Kidney glomerular epithelial cell (primary cell): ENCODE measurements at places on chromosomes 1 and 21.

DNA sequence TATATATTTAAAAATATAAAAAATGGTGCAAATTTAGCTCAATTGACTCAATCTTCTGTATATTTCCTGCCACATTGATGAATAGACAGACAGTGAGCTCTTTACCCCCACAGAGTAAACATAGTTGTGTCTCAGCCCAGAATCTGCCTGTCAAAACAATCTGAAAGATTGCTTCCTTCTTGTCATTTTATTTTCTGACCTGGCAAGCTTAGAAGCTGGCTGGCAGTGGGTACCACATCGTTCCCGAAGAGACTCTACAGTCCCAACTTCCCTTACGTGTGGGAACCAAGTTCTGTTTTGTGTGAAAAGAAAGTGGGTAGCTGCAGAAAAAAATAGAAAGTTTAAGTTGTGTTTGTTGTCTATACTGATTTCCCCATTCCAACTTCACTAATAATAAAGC, 629.3 kb upstream of the NEGR1 start:
- DNase-seq = no peak

DNA sequence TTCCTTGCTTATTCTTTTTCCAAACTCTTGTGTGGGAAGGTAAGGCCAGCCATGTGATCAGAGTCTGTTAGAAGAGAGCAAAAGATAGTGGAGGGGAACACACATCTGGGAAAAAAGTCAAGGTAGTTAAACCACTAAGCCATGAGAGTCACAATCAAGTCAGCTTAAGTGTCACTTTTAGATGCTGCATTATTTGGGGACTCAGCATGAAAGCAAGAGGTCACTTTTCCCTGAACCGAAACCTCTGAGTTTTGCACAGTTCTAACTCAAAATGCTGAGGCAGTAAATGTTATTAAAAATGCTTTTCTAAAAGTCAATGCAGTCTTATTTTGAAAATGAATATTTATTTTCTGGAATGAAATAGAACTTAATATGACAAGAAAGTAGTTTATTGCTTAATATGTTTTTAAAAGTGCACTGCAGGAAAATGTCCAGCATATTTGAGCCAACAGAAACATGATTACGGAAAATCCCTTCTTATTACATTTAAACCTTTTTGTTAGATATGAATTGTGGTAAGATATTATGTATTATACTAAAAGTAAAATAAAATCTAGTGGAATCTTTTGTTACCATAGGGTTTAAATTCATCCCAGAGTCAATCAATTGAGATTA, 69.3 kb downstream of the RBM11 start:
- no peak for DNase-seq

GRCh38 chr1:46457178-46457577, 32.5 kb upstream of the DMBX1 start:
- no peak for DNase-seq

- DNase-seq = no peak
These were observed 94.6 kb downstream of the ADARB1 start for GRCh38 chr21:45169001-45169400.

GRCh38 chr1:114102136-114102535, 51.5 kb downstream of the SYT6 start:
- no peak for DNase-seq

DNA sequence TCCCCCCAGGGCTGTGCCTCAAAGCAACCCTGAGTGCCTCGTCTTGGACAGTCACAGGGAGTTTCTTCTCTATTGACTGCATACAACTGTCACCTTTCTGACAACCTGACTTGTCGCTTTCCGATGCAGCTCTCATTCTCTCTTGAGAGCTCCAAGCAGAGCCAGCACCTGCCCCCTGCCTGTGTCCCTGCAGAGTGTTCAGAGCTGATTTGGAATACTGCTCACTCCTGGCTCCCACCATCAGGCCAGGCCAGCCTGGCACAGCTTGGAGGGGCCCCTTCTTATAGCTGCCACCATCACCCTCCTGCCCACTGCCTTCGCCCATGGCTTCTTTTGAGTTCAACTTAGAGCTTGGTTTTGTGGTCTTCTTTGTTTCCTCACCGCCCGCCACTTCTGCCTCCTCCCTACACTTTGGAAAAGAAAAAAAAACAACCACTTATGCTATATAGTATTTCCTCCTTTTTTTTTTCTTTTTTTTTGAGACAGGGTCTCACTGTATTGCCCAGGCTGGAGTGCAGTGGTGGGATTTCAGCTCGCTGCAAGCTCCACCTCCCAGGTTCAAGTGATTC, 12.3 kb downstream of the NCF2 start:
- DNase-seq = no peak

- no peak for DNase-seq
These were observed 14.0 kb upstream of the TRIM67 start for GRCh38 chr1:231147896-231148295.

DNA sequence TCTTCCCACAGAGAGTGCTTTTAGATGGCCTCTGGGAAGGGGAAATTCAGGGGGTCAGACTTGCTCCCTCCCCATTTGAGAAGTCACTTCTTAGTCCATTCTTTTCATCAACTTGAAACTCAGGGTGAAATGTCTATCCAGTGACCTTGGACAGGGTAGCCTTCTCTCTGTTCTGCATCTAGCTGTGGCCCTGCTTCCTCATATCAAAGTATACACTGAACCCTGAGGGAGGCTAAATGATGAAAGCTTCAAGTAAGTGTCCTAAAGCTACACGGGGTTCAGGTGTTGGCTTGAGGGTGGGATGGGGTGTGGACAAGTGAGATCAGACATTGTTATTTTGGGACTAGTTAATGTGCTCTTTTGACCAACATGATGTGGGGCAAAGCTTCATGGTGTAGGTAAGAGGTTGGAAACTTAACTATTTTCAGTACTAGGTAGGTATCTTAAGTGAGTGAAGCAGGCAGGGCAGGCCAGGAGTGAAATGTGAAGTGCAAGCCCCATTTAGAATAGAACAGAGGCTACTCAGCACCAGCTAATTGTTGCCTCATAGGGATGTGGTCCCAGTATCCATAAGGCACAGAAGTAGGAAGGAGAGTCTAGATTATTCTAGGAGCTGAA, 41.0 kb downstream of the SLAMF6 start:
- no peak for DNase-seq

DNA sequence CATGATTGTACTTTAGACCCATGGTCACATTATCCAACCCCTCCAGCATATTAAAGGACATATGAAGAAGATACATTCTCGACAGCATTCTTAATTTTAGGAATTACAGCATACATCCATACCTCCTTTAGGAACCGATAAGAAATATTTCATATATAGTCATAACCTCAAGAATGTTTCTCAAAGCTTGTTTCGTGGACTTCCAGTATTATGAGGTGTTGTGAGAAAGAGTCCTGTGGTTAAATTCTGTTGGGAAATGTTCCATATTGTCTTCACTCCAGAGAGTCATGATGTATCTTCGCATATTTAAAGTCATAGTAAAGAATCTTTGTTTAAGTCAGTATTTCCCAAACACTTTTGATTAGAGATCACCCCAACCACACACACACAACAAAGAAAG, 321.0 kb upstream of the SNX7 start:
- no peak for DNase-seq

- peak; percentile 86 for DNase-seq
These were observed 28.4 kb downstream of the TMCC2 start for GRCh38 chr1:205255941-205256780.

GRCh38 chr1:241217516-241217915, 139.5 kb downstream of the RGS7 start:
- DNase-seq = no peak

GRCh38 chr1:43668956-43669355, 19.0 kb downstream of the KDM4A start:
- DNase-seq = no peak

GRCh38 chr1:78787544-78787943, 137.9 kb downstream of the IFI44 start:
- no peak for DNase-seq

- DNase-seq = no peak
These were observed 34.1 kb downstream of the NIBAN1 start for GRCh38 chr1:184940226-184940625.

GRCh38 chr1:109492779-109493178, 1.1 kb upstream of the CYB561D1 start:
- no peak for DNase-seq

- DNase-seq = no peak
These were observed 266.3 kb downstream of the RHOU start for GRCh38 chr1:229001467-229002011.

DNA sequence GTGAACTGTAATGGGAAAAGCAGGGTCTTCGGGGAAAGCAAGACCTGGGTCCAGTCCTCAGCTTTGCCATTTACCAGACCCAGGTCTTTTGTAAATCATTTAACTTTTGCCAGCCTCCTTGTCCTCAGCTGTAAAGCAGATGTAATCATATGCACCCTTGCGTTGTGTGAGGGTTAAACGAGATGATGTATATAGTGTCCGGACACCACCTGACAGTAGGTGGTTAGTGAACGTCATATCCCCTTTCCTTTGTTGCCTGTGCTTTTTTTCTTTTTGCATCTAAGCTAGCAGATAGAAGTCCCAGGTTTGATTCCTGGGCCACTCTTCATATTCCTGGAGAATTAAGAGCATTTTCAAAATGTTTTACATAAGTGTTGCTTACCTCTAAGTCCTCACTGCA, 28.5 kb downstream of the IL12RB2 start:
- DNase-seq = no peak

- no peak for DNase-seq
These were observed 32.8 kb downstream of the L1TD1 start for GRCh38 chr1:62227496-62227895.

GRCh38 chr1:40802078-40802741, 18.6 kb downstream of the KCNQ4 start:
- DNase-seq = peak; percentile 51

DNA sequence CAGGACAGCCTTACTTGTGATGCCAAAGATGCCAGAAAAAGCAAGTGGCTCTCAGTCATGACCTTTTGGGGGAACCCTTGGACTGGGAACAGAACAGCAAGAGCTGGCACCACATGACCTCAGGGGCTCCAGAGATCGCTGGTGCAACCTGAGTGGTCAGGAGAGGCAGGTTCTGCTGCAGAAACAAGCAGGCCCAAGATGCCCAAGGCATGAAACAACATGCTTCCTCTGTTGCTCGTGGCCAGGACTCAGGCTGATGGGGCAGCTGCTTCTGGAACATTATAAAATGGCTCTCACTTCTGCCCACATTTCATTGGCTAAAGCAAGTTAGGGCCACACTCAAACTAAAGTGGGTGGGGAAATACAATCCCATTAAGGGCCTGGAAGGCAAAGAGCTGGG, 17.7 kb upstream of the CLSTN1 start:
- no peak for DNase-seq

- DNase-seq = no peak
These were observed 212.4 kb downstream of the ZNF648 start for GRCh38 chr1:181849071-181849470.

GRCh38 chr21:45571641-45572040, 29.4 kb upstream of the SLC19A1 start:
- no peak for DNase-seq

DNA sequence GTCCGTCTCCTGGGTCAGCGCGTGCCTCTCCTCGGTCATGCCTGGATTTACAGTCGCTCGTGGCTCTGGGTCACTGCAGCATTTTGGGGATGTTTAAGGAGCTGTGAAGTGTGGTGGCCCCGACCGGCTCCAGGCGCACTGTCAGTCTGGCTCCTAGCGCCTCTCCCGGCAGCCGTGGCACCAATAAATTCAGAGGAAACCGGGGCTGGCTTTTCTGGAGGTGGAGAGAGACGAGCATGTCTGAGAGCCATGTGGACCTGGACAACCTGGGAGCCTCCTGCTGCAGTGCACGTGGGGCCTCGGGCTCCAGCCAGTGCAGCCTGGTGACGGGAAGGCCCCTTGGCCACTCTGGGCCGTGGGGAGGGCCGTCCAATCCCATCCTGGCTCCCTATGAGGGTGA, 17.1 kb downstream of the PLCH2 start:
- no peak for DNase-seq

GRCh38 chr1:94036730-94037129, 84.2 kb downstream of the ABCA4 start:
- DNase-seq = no peak

DNA sequence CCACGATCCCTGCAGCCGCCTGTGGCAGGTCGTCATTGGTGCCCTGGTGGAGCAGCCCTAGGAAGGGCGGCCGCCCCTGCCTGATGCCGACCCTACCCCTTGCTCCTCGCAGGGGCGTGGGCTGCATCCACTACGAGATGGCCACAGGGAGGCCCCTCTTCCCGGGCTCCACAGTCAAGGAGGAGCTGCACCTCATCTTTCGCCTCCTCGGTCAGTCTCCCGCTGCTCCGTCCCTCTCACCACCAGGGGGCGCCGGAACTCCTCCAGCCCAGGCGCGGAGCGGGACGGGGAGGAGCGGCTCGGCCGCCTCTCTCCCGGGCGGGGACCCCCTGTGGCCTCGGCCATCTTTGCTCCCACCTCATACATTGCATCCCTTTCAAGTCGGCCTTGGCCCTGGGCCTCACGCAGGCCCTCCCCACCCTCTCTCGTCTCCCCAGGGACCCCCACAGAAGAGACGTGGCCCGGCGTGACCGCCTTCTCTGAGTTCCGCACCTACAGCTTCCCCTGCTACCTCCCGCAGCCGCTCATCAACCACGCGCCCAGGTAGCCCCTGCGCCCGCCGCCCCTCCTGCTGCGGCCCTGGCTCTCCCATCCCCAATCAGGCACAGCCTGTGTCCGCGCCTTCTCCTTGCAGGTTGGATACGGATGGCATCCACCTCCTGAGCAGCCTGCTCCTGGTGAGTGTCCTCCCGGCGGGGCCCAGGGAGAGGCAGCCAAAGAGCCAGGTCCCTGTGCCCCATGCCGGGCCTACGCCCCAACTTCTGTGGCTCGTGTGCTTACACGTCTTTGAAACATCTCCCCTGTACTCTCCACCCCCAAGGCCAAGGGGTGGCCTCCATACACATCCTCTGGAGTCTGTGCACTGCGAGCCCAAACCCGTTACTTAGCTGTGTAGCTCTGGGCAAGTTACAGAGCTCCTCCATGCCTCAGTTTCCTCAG, 24.7 kb downstream of the CDK18 start:
- peak; percentile 23 for DNase-seq
